Effector memory CD8-positive, alpha-beta T cell (primary cell): ENCODE measurements at places on chromosomes 1 and 21.

DNA sequence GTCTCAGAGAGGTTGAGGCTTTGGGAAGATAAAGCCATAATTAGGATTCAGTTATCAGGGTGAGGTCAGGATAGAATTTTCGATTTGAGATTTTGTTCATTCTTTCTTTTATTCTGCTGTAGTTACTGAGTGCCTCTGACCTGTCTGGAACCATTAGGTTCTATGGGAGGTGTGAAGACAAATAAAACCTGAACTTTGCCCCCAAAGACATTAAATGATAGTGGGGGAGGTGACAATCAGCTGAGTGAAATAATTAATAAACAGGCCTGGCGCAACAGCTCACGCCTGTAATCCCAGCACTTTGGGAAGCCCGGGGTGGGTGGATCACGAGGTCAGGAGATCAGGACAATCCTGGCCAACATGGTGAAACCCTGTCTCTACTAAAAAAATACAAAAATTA lies 55.0 kb upstream of the SPATA6 start:
- DNase-seq, result no peak

GRCh38 chr1:207115269-207115668 lies 11.2 kb downstream of the C4BPA start:
- DNase-seq, result no peak

GRCh38 chr1:77412820-77413530 lies 131.2 kb downstream of the AK5 start:
- no peak for DNase-seq

DNA sequence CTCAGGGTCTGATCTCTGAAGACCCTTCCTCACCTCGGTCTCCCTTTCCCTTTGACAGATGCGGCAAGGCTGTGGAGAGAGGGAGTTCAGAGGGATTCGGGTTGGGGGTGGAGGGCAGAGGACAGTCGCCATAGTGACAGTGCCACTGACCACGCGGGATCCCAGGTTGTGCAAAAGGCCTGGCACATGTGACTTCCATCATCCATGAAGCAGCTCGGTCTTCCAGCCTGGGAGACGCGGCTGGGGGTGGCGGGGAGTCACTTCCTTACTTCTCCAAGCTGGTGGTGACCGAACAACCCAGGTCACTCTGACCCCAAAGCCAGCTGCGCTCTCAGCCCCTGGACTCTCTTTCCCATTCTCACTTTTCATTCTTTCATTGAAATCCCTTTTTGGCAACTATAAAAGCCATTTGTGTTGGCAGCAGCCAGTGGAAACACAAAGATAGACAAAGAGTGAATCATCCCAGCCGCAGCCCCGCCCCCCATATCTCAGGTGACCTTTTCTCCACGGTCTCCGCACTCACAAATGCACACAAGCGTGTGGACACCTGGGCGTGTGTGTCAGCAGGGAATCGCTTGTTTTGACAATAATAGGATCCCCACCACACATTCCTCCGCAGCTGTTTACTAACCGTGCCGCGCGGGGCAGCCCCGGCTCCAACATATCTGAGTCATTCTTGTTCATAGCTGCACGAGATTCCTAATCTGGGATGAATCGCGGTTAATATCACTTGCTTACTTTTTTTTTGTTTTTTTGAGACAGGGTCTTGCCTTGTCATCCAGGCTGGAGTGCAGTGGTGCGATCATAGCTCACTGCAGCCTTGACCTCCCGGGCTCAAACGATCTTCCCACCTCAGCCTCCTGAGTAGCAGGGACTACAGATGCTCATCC lies 68.3 kb downstream of the DHRS3 start:
- no peak for DNase-seq

DNA sequence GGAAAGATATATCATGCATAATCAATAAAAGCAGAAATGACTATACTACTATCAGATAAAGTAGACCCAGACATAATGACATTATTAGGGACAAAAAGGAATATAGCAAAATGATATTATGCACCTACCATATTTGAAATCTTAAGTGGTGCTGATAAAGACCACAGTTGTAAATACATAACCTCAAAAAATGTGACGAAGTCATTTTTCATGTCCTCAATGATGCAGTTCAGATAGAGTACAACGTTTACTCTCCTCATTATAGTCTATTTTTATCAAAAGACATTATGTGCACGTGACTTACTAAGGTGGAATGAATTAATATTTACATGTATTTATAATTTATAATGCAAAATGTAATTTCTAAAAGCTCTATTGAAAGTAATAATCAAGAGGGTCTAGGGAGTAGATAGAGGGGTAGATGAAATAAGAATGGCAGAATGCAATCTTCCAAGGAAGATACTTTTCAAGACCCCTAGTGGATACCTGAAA lies 61.7 kb upstream of the TNFSF4 start:
- no peak for DNase-seq

GRCh38 chr1:36304970-36305914 lies 926 bp upstream of the SH3D21 start:
- DNase-seq, result no peak

DNA sequence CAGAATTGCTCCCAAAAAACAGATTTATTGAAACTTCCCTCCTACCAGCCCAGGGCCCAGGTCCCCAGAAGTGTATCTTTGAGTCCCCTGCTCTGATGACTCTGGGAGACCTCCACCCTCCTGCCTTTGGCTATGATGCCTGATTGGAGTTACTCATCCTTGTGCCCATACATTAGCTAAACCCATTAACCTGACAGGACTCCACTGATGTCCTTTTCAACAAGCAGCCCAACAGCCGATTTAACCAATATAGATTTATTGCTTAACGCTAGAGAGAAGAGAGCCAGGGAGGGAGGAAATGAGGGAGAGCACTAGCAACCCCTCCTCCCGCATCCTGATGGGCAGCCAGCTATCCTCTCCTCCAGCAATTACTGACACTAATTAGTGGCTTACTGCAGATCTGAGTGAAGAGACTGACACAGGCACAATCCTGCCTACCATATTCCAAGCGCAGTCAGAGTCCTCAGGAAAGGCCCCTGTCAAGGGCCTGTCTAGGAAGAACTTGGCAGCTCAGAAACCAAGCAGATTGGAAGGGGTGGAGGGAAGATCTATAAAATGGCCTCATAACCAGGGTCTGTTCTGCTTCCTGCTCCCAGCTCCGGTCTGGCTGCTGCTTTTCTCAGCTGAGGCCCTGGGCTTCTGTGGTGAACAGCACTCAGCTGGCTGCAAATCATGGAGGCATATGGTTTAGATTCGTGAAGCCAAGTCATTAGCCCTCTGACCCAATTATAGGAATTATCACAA lies 484.5 kb upstream of the DAB1 start:
- no peak for DNase-seq

GRCh38 chr1:83619170-83619896 lies 379.6 kb downstream of the TTLL7 start:
- no peak for DNase-seq

DNA sequence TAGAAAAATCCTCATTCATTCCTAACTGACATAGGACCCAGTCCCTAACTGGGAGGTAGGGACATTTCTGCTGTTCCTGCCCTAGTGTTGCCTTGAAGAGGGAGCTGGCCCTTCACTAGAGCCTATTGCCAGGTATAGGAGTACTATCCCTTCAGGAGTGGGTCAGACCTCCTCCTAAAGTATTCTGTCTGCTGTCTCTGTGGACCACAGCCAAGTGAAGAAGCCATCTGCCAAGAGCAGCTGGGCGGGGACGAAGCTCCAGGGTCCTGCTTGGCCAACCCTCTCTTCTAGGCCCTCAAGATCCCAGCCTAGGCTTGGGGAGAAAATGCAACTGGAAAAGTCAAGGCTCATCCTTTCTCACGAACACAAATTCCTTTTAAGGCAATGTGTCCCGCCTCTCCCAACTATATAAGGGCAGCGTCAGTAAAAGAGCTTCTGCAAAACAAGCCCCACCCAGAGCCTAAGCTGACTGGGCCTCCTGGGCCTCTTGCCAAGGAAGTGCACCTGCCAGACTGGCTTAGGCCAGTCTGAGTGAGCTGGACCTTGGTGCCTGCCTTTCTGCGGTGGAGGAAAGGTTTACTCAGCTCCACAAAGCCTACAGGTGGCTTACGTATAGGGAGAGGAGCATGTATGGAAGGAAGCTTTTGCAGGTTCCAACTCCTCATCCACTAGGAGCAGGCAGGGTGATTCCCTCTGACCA lies 638 bp upstream of the TUFT1 start:
- DNase-seq, result no peak

DNA sequence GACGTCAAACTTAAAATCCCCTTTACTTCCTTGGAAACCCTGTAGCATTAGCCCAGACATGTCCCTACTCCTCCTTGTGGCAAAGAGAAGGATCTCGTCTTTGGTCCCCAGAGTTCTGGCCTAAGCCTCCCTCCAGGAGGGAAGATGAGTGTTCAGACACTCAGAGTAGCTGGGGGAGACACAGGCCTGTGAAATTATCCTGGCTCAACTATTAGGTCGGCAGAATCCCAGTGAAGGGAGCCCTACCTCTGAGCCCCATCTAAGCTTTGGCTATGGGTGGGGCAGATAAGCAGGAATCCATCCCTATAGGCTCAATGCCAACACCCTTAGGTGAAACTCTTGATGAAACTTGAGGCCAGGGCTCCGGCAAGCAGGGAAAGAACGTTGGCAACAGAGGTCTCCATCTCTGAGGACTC lies 1.7 kb upstream of the SFN start:
- no peak for DNase-seq

GRCh38 chr1:170885551-170885950 lies 49.8 kb upstream of the MROH9 start:
- DNase-seq, result no peak

DNA sequence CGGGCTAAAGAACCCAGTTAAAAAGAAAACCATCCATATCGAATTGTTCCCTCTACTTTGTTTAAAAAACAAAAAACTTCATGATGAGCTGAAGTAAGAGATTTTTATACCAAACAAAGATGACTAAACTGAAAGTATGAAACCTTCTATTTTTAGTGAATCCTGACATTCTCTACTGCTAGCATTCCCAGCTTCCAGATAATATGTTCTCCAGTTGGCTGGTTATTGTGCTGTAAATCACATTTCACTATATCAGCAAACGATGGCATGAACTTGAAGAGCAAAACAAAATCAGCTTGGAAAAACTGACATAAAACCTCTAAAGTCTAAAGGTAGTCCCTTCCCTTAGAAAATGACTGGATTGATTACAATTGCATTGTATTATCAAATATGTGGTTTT lies 68.1 kb upstream of the APP start:
- DNase-seq, result no peak

DNA sequence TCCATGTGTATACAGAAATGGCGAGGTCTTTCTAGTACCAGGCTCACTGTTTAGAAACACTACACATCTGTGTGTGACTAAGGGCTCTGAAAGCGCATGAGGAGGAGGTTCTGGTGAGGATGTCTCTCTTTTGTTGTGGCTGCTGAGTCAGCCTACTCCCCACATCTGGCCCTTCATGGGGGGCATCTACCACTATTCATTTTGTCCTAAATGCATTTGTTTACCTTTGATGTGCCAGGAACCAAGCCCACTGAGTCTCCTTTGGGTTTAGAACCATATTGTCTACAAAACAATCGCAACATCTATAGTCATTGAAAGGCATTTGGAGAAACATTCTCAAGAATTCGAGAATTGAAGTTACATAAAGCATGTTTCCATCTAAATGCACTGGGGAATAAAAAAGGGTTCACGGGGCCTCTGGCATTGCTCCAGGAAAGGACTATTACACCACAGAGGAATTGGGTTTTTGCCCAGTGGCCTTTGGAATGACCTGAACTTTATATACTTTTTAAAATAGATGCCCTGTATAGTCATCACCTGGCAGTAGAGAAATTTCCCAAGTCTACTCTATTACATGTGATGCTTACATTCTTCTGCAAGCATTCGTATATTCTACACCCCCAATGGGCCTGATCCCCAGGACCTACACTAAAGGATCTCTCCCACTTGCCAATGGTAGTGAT lies 35.1 kb upstream of the ADORA3 start:
- DNase-seq, result no peak

DNA sequence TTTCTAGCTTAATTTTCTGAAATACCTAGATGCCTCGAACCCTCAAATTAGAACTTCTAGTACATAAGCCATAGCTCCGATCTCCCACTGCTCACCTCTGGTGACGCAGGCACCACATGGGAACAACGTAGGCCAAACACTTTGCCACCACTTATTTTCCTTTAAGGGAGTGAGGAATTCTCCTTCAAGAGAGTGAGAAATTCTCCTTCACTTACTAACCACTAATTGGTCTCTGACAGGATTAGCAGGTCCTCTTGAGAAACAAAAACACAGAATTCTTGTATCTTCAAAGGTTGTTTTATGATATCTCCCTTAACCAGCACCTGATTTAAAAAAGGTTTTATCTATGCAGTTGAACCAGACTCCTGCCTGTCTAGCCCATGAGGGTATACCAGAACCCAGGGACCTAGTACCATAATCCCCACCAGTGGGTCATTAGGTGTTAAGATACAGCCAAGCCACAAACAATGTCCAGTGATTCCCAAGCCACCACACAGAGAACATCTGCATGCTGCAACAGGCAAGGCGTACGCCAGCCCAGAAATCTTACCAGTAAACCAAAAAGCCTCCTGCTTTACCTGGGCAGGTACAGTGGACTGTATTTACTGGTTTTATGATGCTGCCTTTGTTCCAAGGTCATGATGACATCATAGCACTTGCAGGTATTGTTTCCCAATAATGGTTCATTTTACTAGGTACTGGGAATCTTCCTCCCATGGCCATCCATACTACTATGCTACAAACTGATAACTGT lies 20.3 kb upstream of the CXADR start:
- DNase-seq, result no peak

GRCh38 chr1:170664828-170665612 lies 1.1 kb downstream of the PRRX1 start:
- DNase-seq, result no peak

GRCh38 chr1:94542088-94542870 lies 720 bp upstream of the F3 start:
- no peak for DNase-seq

DNA sequence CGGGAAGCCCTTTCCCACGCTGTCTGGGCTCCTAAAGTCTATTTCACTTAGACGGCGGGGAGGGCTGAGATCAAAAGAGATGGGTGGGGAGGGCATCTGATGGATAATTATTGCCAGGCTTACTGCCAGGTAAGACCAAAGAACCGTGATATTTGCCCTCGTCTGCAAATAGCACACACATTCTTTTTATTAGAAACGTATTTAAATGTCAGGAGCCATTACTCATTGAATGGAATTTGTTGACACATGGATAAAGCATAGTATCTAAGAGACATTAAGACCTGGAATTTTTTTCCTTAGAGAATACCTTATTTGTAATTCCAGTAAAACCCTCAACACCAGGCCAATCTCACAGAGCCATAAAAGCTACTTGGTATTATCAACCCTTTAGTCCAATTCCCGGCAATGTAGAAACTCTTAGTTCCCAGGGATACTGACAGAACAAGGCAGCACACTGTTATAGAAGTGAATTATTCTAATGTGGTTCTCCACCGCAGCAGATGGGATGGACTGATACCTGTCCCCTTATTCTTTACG lies 10.6 kb downstream of the URB1 start:
- DNase-seq, result no peak

GRCh38 chr1:115459161-115459560 lies 121.1 kb upstream of the NGF start:
- DNase-seq, result no peak
